ENCODE measurements at places on chromosomes 4 and X.

GRCh38 chr4:41661442-41662076 lies 87.0 kb downstream of the PHOX2B start:
- no peak for DNase-seq

GRCh38 chr4:123068081-123068480 lies 145.7 kb upstream of the NUDT6 start:
- no peak for DNase-seq

- no peak for DNase-seq
Observed at GRCh38 chr4:12439633-12440305, 1011.1 kb upstream of the HS3ST1 start.

GRCh38 chr4:100083289-100083688 lies 107.0 kb downstream of the DDIT4L start:
- no peak for DNase-seq

DNA sequence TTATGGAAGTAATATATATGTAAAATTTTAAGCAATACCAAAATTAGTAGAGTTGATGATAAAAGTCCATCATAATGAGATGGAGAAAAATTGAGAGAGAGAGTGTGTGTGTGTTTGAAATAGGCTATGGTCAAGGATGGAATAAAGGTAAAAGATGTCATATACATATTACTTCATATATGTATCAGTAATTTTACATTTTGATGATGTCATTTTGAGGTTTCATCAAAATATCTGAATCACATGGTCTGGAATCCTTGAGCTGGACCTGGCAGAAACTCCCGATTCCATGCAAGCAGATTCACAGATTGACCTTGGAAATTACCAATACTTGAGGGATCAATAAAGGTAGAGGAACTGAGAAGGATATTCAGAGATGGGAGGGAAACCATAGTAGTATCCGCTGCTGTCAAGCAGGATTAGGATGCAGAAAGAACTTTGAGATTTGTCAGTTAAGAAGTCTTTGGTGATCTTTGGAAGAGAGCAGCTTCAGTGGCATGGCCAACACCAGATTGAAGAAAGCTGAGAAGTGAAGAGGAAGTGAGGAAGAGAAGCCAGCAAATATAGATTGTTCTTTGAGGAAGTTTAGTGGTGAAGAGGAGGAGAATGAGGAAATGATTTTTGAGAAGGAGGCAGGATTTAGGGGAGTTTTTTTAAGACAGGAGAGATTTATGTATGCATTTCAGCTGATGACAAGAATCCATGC lies 21.5 kb downstream of the DNAAF6 start:
- no peak for DNase-seq

DNA sequence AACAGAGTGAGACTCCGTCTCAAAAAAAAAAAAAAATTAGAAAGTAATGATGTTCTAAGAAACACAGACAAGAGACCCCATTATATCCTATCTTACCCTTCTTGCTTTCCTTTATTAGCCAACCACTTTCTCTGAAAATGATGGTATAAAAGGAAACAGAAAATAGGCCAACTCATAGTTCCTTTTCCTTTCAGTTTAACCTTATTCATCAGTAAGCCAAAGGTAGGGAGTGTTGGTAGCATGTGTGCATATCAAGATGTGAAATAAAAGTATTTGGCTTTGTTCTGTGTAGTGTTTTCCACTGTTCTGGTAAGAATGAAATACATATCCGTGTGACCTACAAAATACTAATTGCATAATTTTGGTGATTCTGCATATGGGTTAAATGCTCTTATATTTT lies 266.6 kb downstream of the ZNF674 start:
- DNase-seq = no peak

DNA sequence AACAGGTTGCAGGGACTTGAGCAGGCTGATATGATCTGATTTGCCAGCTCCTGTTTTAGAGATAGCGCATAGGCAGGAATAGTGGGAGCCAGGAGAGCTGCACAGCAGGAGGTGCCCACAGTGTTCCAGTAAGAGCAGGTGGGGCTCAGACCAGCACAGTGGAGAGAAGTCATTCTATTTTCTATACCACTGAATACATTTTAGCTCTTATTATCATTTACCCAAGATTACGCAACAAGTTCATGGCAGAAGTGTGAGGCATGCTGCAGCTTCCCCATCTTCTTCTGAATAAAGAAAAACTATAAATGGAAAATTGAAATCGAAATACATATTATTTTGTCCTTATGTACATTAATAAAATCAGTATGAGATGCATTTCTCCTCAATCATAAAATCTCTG lies 114.7 kb upstream of the EDNRA start:
- DNase-seq = no peak

DNA sequence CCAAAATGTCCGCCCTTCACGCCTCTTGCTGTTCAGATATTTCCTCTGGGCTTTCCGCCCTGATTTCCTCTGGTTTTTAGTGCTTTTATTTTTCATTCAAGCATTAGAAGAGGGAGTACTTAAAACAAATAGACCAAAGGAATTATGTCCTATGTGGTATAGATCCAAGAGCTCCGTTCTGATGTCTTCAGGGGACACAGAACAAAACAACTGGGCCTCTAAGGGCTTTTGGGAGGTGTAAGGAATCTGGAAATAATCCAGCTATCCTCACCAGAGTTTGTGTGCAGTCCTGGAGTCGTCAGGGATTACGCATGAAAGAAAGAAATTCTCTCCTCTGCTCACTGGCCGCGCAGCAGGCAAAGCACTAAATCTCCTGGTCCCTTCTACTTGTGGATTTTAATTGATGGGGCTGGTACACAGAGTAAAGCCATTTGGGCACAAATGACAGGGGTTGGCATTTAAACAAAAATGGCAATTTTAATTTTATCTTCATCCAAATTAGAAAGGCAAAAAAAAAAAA lies 999.2 kb downstream of the ADGRL3 start:
- no peak for DNase-seq

DNA sequence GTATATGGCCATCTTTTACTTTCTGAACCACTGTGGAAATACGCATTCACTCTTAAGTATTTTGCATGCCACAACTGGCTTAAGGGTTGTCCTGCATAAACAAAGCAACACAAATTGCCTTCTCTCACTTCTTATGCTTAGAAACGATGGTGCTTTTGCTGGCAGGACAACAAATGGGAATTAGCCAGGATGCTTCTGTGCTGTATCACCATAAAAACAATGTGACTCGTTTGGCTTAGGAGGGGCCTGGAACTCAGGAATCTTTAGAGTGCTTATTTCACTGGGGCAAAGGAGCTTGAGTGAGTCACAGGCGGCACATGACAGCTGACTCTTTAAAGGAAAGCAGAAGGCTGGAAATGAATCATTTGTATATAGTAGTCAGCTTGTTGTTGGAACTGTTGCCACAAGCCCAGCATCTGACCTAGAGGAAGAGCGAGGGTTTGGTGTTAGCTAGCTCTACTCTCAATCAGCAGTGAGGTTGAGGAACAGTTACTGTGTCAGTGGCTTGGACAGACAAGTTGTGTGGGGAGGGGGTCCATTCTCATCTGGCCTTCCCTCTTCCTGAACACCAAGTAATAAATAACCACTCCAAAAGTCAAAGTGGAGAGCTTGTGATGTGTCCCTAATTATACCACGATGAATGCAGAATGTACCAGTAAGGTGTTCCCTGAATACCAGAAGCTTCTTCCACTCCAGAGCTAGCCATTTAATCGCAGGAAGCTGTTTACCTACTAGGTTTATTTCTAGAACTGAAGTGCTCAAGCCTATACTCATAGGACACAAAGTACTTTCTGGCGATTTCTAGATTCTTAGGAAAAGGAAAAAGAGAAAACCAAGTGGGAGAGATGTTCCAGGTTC lies 293.1 kb downstream of the CAMK2D start:
- DNase-seq = no peak

- DNase-seq = no peak
Observed at GRCh38 chr4:3263053-3263875, 14.3 kb downstream of the MSANTD1 start.

DNA sequence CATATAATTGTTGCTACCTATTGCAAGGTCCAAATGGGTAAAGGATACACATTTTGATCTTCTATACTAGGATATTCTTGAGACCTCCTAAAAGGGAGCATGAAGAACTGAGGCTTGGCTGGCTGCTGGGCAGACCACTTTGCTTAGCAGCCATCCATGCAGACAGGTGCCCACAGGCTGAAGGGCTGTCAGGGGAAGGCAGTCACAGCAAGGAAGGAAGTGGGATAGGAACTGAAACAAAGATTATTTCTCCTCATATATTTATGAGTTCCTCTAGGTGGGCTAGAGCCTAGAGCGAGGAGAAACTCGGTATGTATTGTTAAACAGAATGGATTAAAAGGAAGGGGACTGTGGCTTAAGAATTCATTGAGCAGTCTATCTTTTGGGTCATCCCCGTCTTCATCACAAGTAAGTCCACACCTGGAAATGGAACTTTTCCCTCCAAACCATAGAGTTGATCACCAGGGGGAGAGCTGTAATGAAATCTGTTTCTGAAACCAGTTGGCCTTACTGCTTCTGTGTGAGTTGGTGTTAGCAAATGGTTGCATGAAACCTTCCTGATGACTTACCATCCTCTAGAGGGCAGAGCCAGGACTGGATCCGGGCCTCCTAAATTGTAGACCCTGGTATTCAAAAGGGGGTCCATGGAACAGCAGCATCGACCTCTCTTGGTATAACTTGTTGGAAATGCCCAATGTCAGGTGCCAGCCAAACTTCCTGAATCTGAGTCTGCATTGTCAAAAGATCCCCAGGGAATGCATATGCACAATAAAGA lies 42.3 kb downstream of the AFF2 start:
- DNase-seq = no peak

DNA sequence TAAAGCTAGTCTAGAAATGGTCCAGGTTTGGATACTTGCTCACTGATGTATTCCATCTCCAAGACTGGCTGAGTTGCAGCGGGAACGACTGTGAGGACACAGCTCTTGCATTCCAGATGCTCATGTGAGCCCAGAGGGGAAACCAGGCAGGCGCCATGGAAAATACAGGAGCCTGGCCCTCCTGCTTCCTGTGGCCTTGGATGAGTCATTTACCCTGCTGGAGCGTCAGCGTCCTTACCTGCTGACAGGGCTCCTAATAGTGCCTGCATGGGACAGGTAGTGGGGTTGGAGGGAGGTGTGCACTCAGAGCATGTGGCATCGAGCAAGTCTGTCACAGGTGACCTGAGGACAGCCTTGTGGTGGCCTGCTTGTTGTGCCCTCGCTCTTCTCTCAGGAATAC lies 69.4 kb downstream of the NSG1 start:
- DNase-seq = no peak

DNA sequence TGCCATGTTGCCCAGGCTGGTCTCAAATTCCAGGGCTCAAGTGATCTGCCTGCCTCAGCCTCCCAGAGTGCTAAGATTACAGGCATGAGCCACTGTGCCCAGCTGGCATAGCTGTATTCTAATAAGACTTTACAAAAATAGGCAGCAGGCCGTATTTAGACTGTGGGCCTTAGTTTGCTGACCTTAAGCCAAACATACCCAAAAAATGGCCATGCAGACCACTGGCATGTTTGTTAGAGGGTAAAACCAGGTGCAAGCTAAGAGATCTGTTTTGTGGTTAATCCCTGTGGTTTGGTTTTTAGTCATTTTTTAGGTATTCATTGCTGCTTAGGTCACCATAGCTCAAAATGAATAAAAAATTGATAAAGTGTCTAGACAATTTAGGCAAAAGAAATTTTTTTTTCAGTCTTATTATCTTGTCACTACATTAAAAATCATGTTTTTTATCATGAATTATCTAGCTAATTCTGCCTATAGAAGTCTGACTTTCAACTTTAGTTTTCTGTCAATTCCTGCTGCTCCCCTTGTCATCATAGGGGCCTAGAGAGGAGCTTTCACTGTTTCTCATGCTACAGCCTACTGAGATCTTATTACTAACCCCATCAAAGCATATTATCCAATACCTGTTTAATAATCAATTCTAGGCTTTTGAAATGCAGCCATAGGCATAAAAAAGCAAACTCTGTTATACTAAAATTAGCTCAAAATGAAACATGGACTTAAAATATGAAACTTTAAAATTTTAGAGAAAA lies 7.5 kb upstream of the SPINK2 start:
- DNase-seq = no peak

GRCh38 chrX:79412972-79413371 lies 45.8 kb upstream of the ITM2A start:
- no peak for DNase-seq

DNA sequence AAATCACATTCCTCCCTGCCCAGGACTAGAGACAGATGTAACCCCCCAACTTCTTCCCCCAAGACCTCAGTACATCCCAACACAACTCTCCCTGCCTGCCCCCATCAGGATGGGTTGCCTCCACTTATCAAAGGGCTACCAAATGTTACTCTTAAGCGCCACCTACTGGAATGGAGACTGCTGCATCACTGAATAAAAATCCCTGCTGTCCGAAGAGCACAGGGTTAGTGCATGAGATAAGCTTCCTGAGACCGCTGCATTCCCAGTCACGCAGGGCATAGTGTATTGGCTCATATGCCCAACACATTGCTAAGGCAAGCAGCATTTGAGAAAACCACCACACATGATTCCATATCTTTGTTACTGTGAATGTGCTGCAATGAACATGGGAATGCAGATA lies 544.5 kb downstream of the PPP4R3C start:
- DNase-seq = no peak

DNA sequence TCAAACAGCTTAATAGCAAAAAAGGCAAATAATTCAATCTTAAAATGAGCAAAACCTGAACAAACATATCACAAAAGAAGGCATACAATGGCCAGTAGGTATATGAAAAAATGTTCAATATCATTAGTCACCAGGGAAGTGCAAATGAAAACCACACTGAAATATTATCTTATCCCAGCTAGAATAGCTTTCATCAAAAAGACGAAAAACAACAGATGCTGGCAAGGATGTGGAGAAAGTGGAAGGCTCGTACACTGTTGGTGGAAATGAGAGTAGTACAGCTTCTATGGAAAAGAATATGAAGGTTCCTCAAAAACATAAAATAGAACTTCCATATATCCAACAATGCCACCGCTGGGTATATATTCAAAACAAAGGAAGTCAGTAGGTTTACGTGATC lies 29.3 kb upstream of the ANXA10 start:
- DNase-seq = no peak

- DNase-seq = no peak
Observed at GRCh38 chr4:106588891-106589290, 220.3 kb upstream of the GIMD1 start.

DNA sequence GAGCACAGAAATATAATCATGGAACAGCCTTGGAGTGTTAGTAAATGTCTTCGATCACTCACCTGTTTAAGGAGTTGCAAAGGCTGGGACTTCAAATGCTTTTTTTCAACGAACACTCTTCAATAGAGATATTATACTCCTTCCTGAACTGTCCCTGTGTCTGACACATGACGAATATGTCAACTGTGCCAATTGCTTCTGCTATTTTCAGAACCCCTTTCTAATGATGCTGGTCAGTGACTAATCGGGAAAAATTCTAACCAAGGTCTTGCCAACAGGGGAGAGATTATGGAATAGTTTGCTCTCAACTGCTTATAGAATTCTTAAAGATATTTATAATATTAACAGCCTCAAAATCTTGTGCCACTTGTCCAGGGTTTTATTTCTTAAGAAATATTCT lies 8.5 kb upstream of the KLHL34 start:
- no peak for DNase-seq

DNA sequence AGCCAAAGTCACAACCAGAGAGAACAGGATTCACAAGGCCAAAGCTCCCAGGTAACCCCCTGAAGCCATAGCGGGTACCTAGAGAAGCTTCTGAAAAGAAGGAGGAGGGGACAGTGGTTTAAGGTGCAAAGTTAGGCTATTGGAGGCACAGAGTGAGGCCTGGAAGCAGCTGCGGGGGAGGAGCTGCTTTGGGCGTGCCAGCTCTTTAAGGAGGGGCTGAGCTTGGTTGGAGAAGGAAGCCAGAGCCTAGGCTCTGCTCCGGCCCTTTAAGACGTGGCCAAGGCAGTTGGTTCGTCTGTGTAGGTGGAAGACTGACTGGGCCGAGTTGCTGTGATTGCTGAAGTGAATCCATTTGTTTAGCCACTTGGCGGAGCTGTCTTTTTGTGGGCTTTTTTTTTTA lies 1.5 kb downstream of the KLF8 start:
- no peak for DNase-seq
